ENCODE measurements at places on chromosomes 16 and 17.

DNA sequence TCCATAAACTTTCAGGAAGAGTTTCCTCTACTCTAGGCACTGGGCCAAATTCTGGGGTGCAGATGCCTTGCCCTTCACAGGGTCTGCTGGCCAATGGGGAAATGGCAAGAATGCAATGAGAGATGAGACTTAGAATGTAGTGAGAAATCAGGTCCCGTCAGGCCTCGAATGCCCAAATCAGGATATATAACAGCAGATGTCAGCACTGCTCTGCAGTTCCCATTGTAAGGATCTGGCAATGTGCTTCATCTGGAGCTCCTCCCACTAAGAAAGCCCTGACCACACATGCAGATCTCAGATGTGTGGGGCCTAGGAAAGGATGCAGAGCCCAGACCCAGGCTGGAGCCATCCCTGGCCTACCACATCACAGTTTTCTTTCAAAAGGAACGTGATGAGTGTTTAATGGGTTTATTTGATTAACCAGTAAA, 13.9 kb upstream of the LPCAT2 start:
- no peak for DNase-seq

- DNase-seq = no peak
These were observed 6.2 kb downstream of the C17orf100 start for GRCh38 chr17:6657633-6658287.

- no peak for DNase-seq
These were observed 98.7 kb downstream of the HS3ST2 start for GRCh38 chr16:22912654-22913053.

DNA sequence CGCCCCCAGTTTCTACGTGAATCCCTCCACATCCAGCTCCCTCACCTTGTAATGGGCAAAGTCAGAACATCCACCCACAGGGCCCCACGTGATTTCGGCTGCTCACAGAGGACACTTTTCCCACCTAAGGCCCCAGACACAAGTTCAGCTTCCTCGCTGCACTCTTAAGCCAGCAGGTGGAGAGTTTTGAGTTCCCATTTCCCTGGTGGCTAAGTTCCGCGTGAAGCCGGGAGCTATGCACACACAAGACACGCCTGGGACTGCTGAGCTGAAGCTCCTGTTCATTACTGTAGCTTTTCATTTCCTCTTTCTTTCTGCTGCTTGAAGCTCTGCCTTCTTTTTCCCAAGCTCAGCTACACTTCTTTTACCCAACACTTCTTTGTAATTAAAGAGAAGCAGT, 273.8 kb downstream of the NPIPA8 start:
- DNase-seq = no peak

DNA sequence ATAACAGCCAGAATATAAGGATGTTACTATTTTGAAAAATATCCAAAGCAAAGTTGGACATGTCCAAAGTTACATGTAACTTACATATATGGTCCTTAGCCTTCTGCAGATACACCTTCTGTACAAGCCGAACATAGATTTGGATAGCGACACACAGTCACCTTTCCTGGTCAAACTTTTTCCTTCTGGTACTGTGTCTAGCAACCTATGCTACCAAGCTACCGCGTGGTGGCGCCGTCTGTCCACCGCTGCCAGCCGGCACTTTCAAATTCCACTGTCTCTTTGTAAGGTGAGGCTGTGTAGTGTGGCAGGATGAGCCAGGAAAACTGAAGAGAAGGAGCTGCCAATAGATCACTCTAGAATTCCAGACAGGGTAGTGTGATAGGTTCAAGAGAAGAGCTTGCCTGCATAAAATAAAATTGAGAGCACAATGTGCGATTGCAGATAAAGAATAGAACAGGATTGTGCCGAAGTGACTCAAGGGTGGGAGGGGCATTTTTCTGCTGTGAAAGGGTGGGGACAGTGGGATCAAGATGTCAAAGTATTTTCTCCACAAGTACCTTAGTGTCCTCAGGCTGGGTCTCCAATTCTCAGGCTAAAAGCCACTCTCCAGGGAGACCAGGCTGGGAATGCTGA, 366.9 kb downstream of the SLC39A11 start:
- peak; percentile 75 for DNase-seq

DNA sequence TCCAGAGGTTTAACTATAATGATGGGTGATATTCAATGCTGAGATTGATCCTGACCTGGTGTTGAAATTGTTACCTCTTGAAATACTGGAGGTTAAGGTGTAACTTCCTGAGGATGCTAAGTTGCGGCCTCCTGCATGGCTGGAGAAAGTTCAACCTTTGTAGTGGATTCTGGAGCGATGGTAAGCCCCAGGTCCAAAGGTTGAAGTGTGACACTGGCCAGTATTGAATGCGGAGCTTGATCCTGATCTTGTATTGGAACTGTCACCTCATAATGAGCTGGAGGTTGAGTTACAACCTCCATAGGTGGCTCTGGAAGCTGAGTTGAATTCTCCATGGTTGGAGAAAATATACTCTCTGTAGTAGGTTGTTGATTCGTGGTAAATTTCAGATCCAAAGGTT, 17.0 kb downstream of the RDM1 start:
- no peak for DNase-seq

- DNase-seq = no peak
These were observed 5.9 kb downstream of the ANKFN1 start for GRCh38 chr17:56158915-56159825.

DNA sequence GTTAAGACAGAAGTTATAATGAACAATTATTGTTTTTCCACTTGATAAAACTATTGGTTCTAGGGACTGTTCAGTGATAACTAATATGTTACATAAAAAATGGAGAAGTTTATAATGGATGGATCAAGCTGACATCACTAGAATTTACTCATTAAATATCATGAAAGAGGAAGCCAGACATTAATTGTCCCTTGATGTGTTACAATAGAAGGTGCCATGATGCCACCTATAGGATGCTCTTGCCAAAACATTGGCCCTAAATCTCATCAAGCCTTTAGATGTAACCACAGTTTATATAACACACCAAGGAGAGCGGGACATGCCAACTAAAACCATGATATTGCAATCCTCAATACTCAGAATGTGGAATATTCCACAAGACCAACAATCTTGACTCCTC, 147.9 kb upstream of the MON1B start:
- no peak for DNase-seq

DNA sequence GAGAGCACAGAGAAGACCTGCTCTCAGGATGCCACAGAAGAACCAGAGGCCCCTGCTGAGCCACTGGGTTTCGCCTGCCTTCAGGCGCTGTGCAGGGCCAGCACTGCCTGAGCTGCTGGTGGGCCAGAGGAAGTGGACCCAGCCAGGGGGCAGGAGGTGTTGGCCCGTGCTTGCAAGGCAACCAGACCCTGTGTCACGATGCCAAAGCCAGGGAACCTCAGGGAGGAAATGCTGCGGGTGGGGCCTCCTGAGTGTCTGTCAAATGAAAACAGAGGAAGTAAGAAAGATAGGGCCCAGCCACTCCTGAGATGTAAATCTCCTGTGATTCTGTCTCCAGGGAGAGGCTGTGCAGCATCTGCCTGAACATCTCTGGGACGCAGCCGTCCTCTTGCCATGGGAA, 58.1 kb upstream of the ADORA2B start:
- no peak for DNase-seq

- DNase-seq = no peak
These were observed 43.1 kb downstream of the PIK3R5 start for GRCh38 chr17:8922451-8922850.

DNA sequence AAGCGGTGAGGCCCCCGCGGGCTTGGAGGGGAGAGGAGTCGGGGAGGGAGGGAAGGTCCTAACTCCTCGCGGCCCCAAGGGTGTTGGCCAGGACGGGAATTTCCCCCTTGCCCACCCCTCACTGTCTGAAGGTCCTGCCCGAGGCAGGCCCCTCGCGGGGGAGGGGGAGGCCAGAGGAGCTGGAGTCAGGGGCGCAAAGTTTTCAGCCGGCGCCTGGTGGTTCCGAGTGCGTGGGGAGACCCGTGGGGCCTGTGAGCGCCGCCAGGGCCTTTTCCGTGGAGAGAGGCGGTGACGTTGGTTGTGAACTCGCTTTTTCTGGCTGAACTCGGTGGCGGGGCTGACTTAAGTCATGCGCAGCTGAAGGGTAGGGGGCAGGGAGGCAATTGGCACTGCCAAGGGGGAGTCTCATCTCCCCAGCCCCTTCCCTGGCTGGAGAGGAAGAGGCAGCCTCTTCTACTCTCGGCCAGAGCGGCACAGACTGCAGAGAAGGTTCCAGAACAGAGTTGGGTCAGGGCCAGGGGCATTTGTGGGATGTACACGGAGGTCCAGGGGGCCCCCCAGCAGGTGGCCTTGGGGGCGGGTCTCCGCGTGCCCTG, 1.5 kb downstream of the CACNA1H start:
- DNase-seq = peak; percentile 38

DNA sequence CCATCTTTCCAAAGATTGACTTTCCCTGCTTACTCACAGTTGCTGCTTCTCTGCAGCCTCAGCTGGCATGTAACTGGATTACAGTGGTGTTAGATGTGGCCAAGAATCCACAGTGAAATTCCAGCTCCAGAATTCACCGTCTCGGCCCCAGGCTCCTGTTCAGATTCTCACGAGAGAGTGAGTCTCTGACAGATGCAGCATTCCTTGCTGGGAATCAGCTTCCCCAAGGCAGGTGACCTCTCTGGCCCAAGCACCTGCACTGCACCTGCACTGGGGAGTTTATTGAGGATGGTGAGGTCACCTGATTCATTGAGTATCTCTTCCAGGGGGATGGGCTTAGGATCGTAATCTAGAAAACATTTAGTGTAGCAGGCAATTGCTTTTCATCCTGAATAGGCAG, 600.5 kb upstream of the RBFOX1 start:
- DNase-seq = no peak

- DNase-seq = no peak
These were observed 164.8 kb upstream of the DYNLRB2 start for GRCh38 chr16:80375973-80376372.

DNA sequence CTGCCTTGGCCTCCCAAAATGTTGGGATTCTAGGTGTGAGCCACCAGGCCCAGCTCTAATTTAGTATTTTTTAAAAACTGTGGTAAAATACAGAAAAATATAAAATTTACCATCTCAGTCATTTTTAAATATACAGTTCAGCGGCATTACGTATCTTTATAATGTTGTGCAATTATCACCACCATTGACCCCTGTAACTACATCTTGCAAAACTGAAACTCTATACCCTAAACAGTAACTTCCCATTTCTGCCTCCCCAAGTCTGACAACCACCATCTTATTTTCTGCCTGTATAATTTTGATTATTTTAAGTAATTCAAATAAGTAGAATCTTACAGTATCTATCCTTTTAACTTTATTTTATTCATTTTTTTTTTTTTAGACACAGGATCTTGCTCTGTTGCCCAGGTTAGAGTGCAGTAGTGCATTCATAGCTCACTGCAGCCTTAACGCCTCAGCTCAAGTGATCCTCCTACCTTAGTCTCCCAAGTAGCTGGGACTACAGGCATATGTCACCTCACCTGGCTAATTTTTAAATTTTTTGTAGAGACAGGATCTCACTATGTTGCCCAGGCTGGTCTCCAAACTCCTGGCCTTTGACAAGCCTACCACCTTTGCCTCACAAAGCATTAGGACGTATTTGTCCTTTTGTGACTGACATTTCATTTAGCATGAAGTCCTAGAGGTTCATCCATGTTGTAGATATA, 10.9 kb upstream of the GGA2 start:
- no peak for DNase-seq

- no peak for DNase-seq
These were observed 143.8 kb upstream of the FOXF1 start for GRCh38 chr16:86366481-86366880.

DNA sequence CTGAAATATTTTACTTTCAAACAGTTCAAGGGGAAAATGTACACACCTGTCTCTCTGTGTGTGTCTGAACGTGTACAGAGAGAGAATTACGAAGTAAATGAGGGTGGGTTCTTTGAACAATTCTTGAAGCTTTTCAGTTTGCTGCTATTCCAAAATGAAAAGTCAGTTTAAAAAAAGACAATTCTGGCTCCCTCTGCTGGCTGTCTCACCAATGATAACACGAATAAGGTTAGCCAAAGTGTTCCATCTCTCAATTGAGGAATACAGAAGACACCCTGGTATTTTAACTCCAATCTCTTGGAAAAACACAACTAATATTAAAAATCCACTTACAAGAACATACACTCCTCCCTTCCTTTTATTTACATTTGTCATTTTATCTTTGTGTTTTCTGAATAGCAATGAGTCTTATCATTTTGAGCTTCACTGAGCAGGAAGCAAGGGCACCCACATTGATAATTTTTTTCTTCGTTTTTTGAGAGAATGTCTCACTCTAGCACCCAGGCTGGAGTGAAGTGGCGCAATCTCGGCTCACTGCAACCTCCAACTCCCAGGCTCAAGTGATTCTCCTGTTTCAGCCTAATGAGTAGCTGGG, 20.5 kb downstream of the EFTUD2 start:
- peak; percentile 23 for DNase-seq

DNA sequence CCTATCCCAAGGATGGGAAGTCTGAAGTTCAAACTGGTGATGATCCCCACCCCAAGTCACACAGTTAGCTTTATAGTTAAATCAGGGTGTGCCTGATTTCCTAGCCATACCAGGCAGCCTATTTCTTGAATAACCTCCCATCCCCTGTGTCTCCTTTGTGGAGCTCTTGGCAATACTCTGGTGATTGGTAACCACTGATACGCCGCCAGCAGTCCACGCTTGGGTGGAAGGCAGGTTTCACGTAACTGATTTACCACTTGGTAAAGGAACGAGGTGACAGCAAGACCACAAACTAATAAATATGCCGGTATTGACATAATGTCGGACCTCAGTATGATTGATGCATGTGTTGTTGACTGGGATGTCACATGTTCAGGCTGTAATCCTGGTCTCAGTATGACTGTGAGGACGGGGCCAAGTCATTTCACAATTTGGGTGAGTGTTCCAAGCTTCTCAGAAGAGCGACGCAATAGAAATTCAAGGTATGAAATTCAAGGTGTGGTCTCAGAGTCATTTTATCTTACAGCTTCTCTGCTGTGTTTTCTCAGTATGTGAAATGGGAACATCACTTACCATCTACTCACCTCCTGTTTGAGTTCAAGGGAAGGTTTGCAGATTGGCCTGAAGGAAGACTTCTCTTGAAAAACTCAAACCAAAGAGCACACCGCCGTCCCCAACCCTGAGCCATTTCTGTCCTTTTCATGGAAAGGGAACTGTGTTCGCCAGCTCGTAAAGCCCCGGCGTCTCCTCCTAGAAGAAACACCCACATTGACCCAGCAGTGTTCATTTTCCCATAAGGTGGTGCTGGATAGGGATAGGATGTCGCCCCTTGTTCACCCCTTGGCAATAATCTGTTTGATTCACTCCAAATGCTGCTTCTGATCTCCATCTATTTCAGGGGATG, 678.9 kb downstream of the WWOX start:
- peak; percentile 23 for DNase-seq

DNA sequence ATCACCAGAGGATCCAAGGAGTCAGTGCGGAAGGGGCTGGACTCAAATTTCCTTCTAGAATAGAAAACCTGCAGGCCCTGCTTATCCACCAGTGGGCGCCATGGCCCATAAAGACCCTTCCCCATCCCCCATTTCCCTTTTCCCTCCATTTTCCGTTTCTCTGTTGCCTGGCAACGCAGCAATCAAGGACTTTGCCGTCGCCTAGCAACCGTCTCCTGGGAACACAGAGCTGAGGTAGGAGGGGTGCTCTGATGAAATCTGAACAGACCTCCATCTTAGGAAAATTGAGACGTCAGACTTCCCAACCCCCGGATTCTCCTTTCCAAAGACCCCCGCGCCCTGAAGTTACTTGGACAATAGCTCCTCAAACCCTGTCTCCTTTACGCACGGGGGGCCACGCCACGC, 5.7 kb downstream of the DLG4 start:
- DNase-seq = peak; percentile 94

GRCh38 chr16:67164599-67165061, at the start of gene HSF4:
Gene HSF4, plus strand, starts transcription at chr16:67164745. Its CDS starts 67 bp downstream, at chr16:67164812.
- DNase-seq = no peak

- DNase-seq = no peak
These were observed 239.6 kb upstream of the FOXF1 start for GRCh38 chr16:86270696-86271095.

- DNase-seq = no peak
These were observed 24.6 kb downstream of the WFDC1 start for GRCh38 chr16:84319146-84319760.

Measured in nephron progenitor cell (in vitro differentiated cells).